CD8-positive, alpha-beta memory T cell (primary cell): ENCODE measurements at places on chromosomes 3 and 15.

DNA sequence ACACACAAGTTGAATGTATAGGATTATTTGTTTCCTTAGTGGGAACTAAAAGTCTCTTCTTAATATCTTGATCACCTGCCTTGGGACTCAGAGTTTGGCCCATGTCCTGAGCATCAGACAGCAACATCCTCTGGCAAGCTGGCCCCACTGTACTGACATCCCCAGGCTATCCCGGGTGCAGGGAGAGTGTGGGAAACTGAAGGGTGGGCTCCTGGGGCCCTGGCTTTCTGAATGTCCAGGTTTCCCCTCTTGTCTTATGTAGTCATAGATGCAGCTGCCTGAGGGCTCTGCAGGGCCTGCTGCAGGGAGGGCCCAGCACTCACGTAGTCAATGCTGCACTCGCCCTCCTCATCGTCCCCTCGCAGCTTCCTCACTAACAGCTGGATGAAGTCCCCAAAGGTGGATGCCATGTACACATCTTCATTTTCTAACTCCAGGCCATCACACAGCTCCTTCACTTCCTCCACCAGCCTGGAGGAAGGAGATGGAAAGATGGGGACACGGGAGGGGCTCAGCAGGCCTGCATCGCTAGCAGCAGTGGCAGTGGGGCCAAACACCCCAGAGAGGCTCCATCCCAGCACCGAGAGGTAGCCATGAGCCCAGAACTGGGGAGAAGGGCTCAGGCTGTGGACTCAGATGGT, 42.8 kb downstream of the ALDH1L1 start:
- DNase-seq = no peak

GRCh38 chr15:73325191-73325861, 43.4 kb downstream of the HCN4 start:
- no peak for DNase-seq

DNA sequence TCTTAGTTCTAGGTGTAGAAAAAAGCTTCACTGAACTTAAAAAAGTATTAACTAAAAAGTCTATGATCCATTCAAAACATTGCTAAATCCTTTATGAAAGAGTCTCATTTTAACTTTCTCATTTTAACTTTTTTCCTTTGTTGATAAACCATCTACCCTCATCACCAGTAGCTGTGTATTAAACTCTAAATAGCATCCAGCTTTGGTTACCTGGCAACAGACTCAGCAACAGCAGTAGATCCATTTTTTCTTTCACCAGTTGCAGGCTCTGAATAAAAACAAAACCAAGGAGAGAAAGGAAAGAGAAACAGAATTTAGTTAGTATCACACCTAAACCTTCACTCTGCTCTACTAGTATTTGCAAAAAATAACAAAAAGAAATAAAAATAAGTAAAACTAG, 51.6 kb downstream of the TP53BP1 start:
- DNase-seq = no peak

DNA sequence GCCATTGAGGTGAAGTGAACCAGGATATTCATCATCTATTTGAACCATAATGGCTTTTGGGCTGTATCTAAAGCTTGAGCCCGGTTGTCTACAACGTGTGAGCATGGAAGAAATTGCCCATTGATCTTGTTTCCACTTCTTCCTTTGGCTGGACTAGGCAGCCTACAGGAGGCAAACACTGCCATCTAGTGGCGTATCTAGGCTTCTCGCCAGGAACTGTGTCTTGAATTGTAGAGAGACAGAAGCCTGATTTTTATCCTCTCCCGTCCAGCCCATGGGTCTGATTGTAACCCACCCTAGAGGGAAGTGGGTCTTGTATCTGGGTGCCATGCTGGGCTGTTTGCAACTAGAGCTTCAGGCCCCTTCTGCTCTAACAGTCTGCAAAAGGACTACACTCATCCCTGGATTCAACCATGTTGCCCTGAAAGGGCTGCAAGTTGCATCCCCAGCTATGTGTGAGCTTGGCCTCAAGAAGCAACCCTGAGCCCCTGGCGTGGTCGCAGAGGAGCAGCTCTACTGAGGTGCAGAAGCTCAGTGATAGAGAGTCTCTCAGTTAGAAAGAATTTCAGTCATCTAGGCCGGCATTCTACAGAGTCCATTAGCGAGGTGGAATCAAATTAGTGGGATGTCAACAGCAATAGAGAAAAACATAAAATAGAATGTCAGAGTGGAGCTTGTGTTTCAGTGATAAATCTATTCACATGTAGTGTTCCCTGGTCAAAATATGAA, 170.2 kb upstream of the UMPS start:
- DNase-seq = peak; percentile 28

- DNase-seq = no peak
Measured at GRCh38 chr3:63950698-63951097, 38.5 kb upstream of the SCAANT1 start.

- DNase-seq = no peak
Measured at GRCh38 chr3:72961752-72962151, 34.9 kb upstream of the PPP4R2 start.

- no peak for DNase-seq
Measured at GRCh38 chr3:29511701-29512100, 230.8 kb downstream of the RBMS3 start.

DNA sequence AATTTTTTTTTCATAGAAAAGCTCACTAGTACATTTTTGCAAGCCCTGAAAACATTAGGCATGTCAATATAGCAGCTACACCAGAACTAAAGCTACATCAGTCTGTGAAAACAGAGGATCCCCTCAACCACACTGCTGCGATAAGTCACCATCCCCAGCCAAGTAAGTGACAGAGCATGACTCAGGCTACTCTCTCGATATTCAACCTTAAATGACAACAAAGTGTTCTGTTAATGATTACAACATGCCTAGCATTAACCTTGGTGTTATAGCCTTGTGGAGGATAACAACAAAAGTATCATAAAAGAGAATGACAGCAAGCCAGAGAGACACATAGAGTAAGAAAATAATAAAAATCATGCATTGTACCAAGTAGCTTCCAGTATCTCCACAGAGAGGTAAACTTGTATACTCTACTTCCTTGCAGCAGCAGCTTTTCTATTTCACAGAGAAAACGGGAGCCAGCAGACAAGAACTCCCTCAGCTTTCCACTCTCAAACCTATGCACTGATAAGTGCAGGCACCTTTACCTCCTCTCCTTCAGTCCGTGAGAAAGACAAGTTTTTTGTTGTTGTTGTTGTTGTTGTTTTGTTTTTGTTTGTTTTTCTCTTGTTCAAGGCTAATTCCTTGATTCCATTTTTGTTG, 76.6 kb downstream of the GBE1 start:
- DNase-seq = no peak

GRCh38 chr15:78712797-78713515, 71.9 kb upstream of the CHRNB4 start:
- no peak for DNase-seq

DNA sequence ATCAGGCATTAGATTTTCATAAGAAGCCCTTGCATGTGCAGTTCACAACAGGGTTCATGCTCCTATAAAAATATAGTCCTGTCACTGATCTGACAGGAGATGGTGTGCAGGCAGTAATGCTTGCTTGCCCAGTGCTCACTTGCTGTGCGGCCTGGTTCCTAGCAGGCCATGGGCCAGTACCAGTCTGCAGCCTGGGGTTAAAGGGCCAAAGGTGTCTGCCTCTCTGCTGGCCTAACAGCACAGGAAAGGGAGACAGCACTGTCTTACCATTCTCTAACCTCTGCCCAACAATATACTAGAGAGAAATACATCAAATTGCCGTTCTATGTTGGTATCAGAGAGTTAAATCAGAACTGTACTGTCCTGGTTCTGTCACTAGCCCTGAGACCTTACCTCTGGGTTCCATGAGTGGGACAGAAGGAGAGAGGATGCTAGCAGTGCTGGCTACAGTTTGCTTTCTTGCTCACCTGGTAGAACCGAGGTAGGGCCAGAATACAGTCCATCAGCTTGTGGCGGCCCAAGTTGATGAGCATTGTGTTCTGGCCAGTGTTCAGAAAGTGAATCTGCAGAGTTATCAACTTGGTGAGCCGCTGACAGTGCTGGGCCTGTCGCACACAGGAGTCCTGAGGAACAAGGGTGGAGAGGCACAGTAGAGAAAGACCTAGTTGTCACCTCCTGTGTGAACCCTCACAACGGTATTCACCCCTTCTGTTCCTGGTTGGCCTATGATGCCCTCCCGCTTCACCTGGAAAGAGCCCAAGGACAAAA, 28.6 kb downstream of the EIF3J start:
- DNase-seq = no peak

- no peak for DNase-seq
Measured at GRCh38 chr3:114565216-114565615, 271.4 kb downstream of the TIGIT start.
